ENCODE measurements at places on chromosomes 13 and 19.

- no peak for ATAC-seq
- no peak overlapping the region for H3K27ac ChIP-seq
- H3K4me3 ChIP-seq, result no peak overlapping the region
- H3K4me1 ChIP-seq, result peaks cover 10% of the 10 kb centered on the region
- peaks cover 50% of the 10 kb centered on the region for H3K36me3 ChIP-seq
These were observed 4.5 kb downstream of the LACC1 start for GRCh38 chr13:43884222-43884621.

DNA sequence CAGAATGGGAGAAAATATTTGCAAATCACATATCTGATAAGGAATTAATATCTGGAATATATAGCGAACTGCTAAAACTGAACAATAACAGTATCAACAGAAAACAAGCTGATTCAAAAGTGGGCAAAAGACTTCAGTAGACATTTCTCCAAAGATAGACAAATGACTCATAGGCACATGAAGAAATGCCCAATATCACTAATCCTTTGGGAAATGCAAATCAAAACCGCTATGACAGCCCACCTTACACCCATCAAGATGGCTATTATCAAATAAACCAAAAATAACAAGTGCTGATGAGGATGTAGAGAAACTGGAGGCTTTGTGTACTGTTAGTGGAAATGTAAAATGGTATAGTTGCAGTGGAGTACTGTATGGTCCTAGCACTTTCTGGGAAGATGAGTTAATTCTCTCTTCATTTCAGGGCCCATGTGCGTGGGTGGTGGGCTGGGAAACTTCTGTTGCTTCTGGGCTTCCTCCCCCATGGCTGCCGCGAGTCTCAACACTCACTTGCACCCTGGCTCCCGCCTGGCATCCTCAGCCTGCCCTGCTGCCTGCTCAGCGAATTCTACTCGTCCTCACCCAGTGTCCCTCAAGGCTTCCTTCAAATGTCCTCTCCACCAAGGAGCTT lies 12.4 kb upstream of the GJA3 start:
- ATAC-seq, result peak; percentile 34
- H3K36me3 ChIP-seq, result no peaks in the 10 kb centered on the region
- H3K27me3 ChIP-seq, result peaks cover 55% of the 10 kb centered on the region
- H3K4me3 ChIP-seq, result peak overlapping the region; percentile 58
- H3K27ac ChIP-seq, result peak overlapping the region; percentile 28
- H3K4me1 ChIP-seq, result peaks cover 29% of the 10 kb centered on the region

DNA sequence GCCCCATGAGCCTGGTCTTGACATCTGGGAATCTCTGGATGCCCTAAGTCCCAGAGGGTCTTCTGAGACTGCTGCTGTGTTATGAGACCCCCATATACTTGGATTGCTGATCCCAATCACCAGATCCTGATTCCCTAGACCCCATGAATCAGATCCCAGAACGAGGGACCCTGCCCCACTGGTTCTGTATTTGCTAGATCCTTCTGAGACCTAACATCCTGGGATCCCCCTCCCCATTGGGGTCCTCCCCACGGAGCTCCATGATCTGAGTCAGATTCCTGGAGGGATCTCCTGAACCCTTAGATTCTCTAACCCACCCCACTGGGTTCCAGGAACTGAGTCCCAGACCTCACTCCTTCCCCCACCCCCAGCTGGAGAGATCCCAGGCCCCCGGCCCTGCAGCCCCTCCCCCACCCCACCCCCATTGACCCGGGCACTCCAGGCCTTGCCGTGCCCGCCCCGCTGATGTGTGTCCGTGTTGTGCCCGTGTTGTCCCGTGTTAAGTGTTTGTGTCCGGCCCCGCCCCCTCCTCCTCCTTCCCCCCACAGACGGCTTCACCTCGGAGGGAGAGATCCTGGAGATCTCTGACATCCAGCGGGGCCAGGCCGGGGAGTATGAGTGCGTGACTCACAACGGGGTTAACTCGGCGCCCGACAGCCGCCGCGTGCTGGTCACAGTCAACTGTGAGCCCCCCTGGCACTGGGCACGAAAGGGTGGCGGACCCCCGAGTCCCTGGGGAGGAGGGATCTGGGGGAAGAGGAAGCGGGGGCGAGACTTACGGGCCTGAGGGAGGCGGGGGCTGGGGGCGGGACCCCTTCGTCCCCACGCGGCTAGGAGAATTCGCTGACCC lies 15.0 kb downstream of the IGLON5 start:
- H3K27ac ChIP-seq, result no peak overlapping the region
- peaks cover 64% of the 10 kb centered on the region for H3K27me3 ChIP-seq
- no peaks in the 10 kb centered on the region for H3K36me3 ChIP-seq
- no peak overlapping the region for H3K4me3 ChIP-seq
- H3K4me1 ChIP-seq, result peaks cover 5% of the 10 kb centered on the region

GRCh38 chr13:20429682-20430081 lies 96.0 kb downstream of the CRYL1 start:
- peaks cover 22% of the 10 kb centered on the region for H3K4me1 ChIP-seq
- H3K27me3 ChIP-seq, result no peaks in the 10 kb centered on the region
- no peak for ATAC-seq
- no peak overlapping the region for H3K27ac ChIP-seq

DNA sequence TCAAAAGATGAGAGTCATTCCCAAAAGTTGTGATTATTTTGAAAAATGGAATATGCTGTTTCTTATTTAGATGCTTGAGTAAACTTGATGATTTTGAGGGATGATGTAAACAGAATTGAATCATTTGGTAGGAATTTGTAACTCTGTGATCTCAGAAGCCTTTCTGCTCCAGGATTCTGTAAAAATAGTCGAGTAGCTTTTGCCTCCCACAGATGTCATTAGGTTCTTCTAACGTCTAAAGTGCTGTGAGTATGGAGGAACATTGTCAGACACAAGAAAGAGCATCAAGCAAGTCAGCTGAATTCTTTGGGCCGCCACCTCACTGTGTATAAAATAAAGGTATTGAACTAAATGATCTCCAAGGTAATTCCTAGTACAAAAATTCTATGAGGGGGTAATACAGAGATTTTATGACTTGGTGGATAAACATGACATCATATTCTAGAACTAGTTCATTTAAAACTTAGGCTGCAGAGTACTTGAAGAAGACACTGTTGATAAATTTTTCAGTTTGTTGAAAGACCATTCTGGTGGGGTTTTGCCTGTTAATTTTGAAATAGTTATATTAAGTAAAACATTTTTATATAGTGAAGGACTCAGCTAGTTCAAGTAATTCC lies 1.4 kb upstream of the GPR183 start:
- H3K4me1 ChIP-seq, result peaks cover 54% of the 10 kb centered on the region
- ATAC-seq, result no peak
- H3K27me3 ChIP-seq, result no peaks in the 10 kb centered on the region
- H3K27ac ChIP-seq, result peak overlapping the region; percentile 97
- H3K36me3 ChIP-seq, result peaks cover 74% of the 10 kb centered on the region

DNA sequence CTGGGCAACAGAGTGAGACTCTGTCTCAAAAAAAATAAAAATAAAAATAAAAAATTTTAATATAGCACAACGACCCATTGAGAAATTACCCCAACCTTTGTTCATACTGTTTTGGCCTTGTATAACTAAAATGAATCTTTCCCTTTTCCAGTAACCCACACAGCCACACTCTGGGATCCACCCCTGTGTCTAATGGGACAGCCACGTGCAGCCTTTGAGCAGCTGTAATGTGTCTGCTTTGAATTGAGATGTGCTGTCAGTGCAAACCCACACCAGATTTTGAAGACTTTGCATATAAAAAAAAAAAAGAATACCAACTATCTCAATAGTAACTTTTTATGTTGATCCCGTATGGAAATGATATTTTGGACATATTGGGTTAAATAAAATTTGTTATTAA lies 112.7 kb upstream of the UBL3 start:
- H3K4me1 ChIP-seq, result peaks cover 4% of the 10 kb centered on the region
- no peak for ATAC-seq
- H3K4me3 ChIP-seq, result no peak overlapping the region
- H3K36me3 ChIP-seq, result no peaks in the 10 kb centered on the region
- no peaks in the 10 kb centered on the region for H3K27me3 ChIP-seq

DNA sequence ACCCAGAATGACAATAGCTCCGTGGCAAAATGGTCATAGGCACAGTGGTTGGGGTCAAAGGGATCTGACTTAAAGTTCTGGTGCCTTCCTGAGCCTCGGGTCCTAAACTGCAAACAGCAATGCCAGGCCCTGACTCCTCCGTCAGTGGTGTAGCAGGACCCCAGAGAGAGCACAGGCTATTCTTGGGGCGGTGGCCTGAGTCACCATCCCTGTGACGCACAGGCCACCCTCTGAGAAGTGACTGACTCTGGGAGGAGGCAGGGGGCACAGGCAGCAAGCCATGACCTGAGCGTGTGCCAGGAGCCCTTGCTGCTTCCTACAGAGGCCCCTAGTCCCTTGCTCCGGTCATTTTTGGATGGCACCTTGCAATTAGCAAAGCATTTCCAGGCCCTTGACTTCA lies 18.7 kb downstream of the PLVAP start:
- H3K4me3 ChIP-seq, result no peak overlapping the region
- H3K4me1 ChIP-seq, result no peaks in the 10 kb centered on the region
- H3K27ac ChIP-seq, result no peak overlapping the region
- no peaks in the 10 kb centered on the region for H3K36me3 ChIP-seq
- peaks cover 4% of the 10 kb centered on the region for H3K27me3 ChIP-seq

DNA sequence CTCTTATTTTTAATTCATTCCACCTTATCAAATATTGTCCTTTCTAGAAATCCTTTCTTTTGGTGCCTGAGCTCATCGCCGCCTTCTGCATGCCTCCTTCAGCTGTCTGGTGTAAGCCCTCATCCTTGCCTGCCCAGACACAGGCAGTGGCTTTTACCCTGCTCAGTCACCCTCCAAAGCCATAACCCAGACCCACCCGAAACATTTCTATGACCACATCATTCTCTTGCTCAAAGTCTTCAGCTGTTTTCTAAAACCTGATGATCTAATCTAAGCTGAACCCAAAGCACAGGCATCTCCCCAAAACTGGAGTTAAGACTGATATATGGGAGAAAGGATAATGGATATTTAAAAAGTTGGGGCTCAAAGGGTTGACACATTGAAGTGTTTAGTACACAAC lies 753.7 kb upstream of the SGCG start:
- peaks cover 3% of the 10 kb centered on the region for H3K27me3 ChIP-seq
- no peak for ATAC-seq
- H3K4me1 ChIP-seq, result no peaks in the 10 kb centered on the region

- peaks cover 25% of the 10 kb centered on the region for H3K27me3 ChIP-seq
- no peak overlapping the region for H3K27ac ChIP-seq
- no peaks in the 10 kb centered on the region for H3K4me1 ChIP-seq
- ATAC-seq, result peak; percentile 25
- no peaks in the 10 kb centered on the region for H3K36me3 ChIP-seq
These were observed 4.5 kb downstream of the FGF9 start for GRCh38 chr13:21675095-21675991.

GRCh38 chr19:13623716-13624710 lies 117.7 kb upstream of the CACNA1A start:
- H3K36me3 ChIP-seq, result no peaks in the 10 kb centered on the region
- no peak overlapping the region for H3K27ac ChIP-seq
- peaks cover 47% of the 10 kb centered on the region for H3K27me3 ChIP-seq
- H3K4me3 ChIP-seq, result no peak overlapping the region
- H3K4me1 ChIP-seq, result peaks cover 4% of the 10 kb centered on the region
- no peak for ATAC-seq

- H3K27ac ChIP-seq, result no peak overlapping the region
- no peaks in the 10 kb centered on the region for H3K36me3 ChIP-seq
- ATAC-seq, result no peak
- peaks cover 30% of the 10 kb centered on the region for H3K27me3 ChIP-seq
These were observed 393.0 kb downstream of the ITGBL1 start for GRCh38 chr13:101845245-101846020.

- H3K4me3 ChIP-seq, result peak overlapping the region; percentile 96
- H3K27ac ChIP-seq, result peak overlapping the region; percentile 99
- H3K4me1 ChIP-seq, result peaks cover 17% of the 10 kb centered on the region
- H3K27me3 ChIP-seq, result no peaks in the 10 kb centered on the region
- peaks cover 36% of the 10 kb centered on the region for H3K36me3 ChIP-seq
These were observed 838 bp upstream of the MYADM start for GRCh38 chr19:53866865-53867224.

- ATAC-seq, result no peak
- H3K4me3 ChIP-seq, result no peak overlapping the region
- H3K36me3 ChIP-seq, result no peaks in the 10 kb centered on the region
- peaks cover 11% of the 10 kb centered on the region for H3K4me1 ChIP-seq
- H3K27ac ChIP-seq, result no peak overlapping the region
These were observed 4.4 kb upstream of the STARD13 start for GRCh38 chr13:33289966-33290365.

- H3K36me3 ChIP-seq, result no peaks in the 10 kb centered on the region
- peaks cover 39% of the 10 kb centered on the region for H3K27me3 ChIP-seq
- H3K4me1 ChIP-seq, result peaks cover 18% of the 10 kb centered on the region
- no peak overlapping the region for H3K27ac ChIP-seq
- ATAC-seq, result no peak
These were observed 10.5 kb upstream of the CEACAM6 start for GRCh38 chr19:41744850-41745249.

DNA sequence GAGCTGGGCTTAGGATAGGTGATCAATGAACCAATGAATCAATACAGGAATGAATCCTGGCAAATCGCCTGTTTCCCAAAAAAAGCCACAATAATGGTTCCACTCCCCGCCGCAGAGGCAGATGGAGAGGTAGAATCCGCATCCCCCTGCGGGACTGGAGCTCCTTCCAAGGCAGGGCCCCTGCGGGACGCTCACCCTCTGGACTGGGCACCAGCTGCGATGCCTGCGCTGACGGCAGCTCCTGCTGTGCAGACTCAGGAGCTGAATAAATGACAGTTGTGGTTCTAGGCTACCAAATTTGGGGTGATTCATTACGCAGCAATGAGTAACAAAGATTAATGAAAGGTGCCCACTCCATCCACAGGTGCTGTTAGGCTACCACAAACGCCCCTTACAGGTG lies 8.8 kb upstream of the CDC34 start:
- no peaks in the 10 kb centered on the region for H3K36me3 ChIP-seq
- no peak overlapping the region for H3K27ac ChIP-seq
- ATAC-seq, result no peak
- H3K27me3 ChIP-seq, result peaks cover 3% of the 10 kb centered on the region
- H3K4me3 ChIP-seq, result no peak overlapping the region

DNA sequence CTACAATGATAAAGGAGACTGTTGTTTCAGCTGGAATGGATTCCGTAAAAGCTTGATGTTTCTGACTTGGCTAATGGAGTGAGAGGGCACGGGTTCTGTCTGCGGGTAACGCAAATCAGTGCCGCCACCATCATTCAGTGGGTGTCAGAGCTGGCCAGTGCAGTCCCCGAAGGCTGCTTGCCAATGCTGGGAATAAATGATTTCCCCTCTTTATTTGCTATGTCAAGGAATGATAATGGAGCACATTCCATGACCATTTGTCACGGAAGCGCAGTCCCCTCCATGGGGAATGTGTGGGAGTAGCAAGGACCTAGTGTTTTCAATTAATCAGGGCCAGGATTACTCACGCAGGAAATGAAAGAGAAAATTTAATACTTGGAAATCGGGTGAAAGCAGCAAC lies 899.3 kb downstream of the UQCRFS1 start:
- H3K4me3 ChIP-seq, result no peak overlapping the region
- no peak for ATAC-seq
- H3K27ac ChIP-seq, result no peak overlapping the region
- H3K27me3 ChIP-seq, result no peaks in the 10 kb centered on the region

Data from activated T-helper 17 cell treated with anti-CD3 and anti-CD28 coated beads, Interleukin-2, amount 50 U/mL, for 72 hours (primary cell).